ENCODE measurements at places on chromosomes 12 and 14.
A peak's percentile ranks its signal among the peaks of the same experiment; 100 is the strongest.

DNA sequence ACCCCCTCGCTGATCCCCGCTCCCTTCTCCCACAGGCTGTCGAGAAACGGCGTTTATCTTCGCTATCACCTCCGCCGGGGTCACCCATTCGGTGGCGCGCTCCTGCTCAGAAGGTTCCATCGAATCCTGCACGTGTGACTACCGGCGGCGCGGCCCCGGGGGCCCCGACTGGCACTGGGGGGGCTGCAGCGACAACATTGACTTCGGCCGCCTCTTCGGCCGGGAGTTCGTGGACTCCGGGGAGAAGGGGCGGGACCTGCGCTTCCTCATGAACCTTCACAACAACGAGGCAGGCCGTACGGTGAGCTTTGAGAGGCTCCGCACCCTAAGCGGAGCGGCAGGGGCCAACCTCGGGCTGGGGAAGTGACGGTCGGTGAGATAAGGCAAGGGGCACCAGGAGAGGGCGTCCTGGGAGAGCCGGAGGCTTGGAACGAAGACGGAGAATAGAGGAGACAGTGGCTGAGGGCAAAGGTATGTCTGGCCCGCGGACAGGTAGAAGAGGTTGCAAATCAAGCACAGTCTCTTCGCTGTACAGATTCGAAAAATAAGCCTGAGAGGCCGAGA lies 2.3 kb downstream of the WNT1 start:
- DNase-seq: no peak

DNA sequence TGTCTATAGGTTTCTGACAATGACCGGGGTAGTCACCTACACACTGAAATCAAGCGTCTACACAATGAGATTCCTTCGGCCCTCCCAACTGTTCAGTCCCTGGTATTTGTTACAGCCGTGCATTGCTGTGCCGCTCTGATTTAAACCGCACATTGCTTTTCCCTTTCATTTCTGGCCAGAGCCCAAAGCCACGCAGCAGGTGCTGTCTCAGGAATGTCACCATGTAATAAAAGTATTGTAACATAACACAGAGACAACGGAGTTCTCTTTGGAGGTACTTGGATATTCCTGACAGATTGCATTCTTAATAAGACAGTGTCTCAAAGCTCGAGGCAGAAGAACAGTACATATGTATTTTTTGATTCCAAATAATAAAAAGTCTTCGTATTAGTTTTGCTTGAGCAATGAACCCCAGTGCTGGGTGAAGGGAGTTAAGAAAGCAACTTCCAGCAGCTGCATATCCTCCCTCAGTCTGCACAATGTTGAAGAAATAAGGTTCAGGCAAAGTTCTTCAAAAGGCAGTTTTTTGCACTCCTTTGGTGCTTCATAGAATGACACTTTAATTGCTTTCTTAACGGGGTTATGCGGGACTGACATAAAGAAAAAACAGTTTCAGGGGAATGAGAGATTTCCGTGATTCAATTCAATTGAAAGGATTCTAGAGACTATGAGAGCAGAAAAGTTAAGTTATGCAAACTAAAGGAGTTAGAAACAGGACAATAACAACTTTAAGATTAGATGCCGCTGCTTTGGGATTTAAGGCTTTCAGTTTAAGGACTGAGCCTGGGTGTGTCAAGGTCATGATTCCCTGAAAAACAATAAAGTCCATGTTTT lies 288.7 kb upstream of the FLRT2 start:
- DNase-seq: no peak

- DNase-seq: no peak
Observed at GRCh38 chr12:21502164-21502496, 541 bp downstream of the GOLT1B start.

- peak; percentile 67 for DNase-seq
Observed at GRCh38 chr14:73467377-73467776, 9.0 kb upstream of the NUMB start.

DNA sequence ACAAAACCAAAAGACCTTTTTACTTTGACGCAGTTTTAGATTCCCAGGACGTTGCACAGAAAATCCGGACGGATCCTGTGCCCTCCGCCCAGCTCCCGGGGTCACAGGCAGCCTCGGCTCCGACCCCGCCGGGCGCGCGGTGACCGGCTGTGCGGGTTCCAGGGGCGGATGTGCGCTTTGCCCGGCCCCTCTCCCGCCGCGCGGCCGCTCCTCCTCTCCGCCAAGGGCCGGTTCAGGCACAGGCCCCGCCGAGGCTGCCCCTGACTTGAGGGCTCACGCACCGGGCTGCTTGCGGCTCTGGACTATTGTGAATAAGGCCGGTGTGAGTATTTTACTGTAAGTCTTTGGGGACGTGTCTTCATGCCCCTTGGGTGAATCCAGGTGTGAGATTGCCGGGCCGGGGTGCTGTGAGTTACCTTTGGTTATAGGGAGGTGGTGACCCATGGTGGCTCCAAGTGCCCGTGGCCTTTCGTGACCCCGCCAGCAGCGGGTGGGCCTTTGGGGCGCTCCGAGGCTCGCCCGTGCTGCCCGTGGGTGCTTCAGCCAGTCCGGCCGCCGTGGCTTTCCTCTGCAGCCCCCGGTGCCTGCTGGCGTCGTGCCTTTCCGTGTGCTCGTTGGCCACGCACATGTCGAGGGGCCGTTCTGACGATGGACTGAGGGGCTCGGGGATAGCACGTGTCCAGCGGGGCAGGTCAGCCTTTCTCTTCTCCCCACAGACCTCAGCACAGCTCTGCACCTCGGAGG lies 45.9 kb downstream of the NOC4L start:
- no peak for DNase-seq

GRCh38 chr12:6963016-6963731 lies 7.3 kb downstream of the PHB2 start:
- DNase-seq: no peak

DNA sequence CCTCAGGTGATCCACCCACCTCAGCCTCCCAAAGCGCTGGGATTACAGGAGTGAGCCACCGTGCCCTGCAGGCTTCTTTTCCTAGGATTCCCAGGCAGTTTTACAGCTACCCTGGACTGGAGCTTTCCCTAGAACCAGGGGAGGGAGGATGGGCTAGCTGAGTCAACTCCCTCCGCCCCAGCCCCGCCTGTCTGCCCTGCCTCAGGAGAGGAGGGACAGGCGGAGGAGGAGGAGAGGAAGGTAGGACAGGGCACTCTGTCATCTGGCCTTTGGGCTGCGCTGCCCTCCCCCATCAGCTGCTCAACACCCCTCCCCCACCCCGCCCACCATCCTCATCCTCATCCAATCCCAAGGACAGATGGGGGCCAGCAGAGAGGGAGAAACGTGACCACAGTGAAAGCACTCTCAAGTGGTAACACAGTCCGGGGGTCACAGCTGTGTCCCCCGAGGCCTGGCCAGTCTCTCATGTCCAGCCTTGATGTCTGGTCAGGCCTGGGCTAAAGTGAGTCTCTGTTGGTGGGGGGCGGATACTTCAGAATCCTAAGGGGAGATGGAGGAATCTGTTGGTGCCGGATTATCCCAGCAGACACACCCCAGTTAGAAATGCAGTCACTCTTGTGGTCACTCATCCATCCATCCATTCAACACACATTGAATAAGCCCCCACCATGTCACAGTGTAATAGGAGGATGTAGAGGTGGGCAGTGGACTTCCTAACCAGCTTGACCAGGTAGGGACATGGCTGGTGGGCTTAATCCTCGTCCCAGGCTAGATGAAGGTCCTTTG lies 12.3 kb downstream of the FIGNL2 start:
- DNase-seq: no peak

- DNase-seq: no peak
Observed at GRCh38 chr12:48185181-48185919, 1.9 kb downstream of the CCDC184 start.

DNA sequence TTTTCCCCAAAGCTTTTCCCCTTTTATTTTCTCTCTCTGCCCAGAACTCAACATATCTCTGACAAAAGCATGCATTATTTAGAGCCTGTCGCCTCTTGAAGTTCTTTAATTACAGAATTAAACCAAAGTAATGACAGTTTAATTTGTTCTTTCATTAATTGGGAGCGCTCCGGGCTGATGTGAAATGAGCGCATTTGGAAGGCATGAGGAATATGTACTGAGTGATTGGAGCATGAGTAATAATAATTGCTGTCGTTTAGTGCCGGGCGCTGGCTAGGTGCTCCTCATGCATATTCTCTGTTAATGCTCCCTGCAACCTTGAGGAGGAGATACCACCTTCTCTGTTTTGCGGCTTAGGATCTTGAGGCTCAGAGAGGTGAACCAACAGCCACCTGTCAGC lies 120.5 kb downstream of the SLC25A47 start:
- DNase-seq: no peak

- no peak for DNase-seq
Observed at GRCh38 chr14:73428353-73428824, 30.0 kb downstream of the NUMB start.

GRCh38 chr12:119008691-119009221 lies 27.4 kb downstream of the SRRM4 start:
- no peak for DNase-seq

DNA sequence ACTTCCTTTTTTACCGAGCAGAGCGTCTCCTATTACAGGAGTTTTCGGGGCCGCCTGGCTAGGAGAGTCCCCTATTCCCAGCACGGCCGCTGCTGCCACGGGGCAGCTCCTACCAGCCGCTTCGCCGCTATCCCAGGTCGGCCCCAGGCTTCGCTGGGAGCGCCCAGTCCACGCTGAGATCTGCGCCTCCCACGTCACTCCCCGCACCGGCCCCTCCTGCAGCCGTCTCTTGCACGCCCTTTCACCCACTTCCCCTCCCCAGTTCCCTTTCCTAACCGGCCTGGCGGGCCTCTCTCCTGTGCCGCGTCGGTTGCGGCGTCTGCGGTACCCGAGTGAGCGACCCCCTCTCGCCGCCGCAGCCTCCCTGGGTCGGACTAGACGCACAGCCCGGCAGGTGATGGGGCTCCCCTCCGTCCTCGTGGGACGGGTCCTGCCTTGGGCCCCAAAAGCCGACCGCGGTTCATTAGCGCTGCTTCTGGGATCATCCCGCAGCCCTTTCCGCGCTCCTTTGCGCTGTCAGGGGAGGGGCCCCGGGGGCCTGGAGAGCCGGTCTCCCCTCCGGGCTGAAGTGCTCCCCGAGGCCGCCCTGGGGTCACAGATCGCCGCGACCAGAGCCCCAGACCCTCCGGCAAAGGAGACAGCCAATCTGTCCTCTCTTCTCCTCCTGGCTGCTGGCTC lies 1318.4 kb downstream of the TMEM121 start:
- peak; percentile 30 for DNase-seq

- DNase-seq: no peak
Observed at GRCh38 chr14:47675466-47676314, at the start of gene MDGA2. Gene MDGA2 (minus strand): TSS chr14:47675605.

DNA sequence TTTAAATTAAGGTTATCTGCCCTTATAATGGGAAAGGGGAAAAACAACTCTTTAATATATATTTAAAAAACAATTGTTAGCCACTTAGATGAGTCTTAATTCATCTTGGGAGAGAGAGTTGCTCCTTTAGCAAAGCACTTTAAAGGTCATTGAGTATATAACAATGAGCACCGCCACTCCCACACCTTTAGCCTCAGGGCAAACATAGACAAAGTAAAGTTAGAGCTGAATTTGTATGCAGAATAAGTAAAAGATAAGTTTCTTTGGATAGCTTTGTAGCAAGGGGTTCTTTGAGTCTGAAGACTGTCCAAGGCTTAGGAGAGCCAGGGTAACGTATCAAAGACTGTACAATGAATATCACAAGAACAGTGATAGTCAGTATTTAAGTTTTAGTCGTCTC lies 728.8 kb upstream of the LMO3 start:
- DNase-seq: no peak

- no peak for DNase-seq
Observed at GRCh38 chr12:87066326-87066725, 810.1 kb upstream of the MGAT4C start.

- DNase-seq: no peak
Observed at GRCh38 chr12:24943947-24944600, 4.8 kb downstream of the BCAT1 start.
